Kidney (tissue), 22 donors: ENCODE measurements at places on chromosomes 3 and 15.

DNA sequence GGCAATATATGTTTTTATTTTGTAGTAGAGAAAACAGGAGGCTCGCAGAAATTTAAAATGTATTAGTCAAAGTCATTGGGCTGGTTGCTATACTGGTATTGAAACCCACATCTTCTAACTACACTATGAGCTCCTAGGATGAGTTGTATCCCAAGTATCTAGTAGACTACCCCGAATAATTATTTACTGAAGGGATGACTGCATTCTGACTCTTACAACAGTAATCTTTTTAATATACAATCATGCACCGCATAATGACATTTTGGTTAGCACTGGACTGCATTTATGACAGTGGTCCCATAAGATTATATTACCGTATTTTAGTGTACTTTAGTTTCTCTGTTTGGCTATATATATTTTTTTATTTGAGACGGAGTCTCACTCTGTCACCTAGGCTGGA lies 15.3 kb downstream of the PIGB start:
- DNase-seq: no peak

DNA sequence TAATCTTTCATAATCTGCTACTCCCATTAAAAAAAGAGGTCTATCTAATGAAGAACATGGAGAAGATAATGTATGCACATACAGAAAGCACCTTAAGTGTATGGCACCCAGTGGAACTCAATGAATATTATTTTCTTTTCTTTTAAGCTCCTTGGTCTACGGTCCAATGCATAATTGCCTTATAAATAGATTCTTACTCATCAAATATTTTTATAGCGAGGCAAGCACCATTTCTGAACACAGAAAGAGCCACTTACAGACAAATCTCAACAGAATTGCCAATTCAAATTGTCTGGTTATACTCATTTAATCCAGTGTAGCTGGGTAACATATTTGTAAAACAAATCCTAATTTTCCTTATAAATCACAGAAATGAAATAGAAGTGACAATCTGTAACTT lies 6.3 kb downstream of the PDZRN3 start:
- no peak for DNase-seq

DNA sequence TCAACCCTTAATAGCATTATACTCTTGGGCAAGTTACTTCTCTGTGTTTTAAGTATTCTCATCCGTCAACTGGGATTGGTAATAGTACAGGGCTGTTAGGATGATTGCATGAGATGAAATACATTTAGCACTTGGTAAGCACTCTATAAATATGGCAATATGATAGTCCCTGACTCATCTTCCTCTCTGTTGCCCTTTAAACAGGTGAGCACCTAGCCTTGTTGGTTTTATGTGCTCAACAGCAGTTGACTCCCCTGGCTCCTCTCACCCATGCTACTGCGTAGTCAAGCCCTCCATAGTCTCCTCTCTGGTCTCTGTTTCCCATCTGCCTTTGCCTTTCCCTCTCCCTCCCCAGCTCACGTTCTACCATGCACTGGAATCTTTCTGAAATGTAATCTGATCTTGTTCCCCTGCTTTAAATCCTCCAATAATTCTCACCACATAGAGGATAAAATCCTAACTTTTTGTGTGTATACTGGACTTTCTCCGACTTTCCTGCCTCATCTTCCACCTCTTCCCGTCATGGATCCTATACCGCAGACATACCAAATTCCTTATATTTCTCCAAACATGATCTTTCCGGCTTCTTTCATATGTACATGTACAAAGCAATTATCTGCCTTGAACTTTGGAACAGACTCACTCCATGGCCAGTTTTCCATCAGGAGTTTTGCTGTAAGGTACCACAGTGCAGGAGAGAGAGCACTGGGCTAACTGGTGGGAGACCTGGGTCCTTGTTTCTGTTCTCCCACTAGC lies 42.3 kb downstream of the FSD2 start:
- DNase-seq: no peak

DNA sequence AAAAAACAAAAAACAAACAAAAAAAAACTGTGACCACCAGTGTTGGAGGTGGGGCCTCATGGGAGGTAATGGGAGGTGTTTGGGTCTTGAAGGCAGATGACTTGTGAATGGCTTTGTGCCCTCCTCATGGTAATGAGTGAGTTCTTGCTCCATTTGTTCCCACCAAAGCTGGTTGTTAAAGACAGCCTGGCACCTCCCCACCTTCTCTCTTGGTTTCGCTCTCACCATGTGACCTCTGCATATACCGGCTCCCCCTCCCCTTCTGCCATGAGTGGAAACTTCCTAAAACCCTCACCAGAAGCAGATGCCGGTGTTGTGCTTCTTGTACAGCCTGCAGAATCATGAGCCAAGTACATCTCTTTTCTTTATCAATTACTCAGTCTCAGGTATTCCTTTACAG lies 61.5 kb upstream of the ATP11B start:
- no peak for DNase-seq

GRCh38 chr3:17544632-17545031 lies 197.8 kb downstream of the TBC1D5 start:
- no peak for DNase-seq
